PC-9 (cell line): ENCODE measurements at places on chromosomes 2 and 18. TPM values are rescaled to one million over a fixed set of nuclear protein-coding genes. Genes with fewer than 3 reads are reported as not detected.

ZNF396 gene
- total RNA-seq, result 1.9 and 2.0 TPM in 2 replicates

KLHL29 gene
- 3.1 and 3.4 TPM in 2 replicates for total RNA-seq

SCN7A gene
- not detected in 2 replicates for total RNA-seq

ST6GAL2 gene
- not detected in 2 replicates for total RNA-seq

PLGLB1 gene
- total RNA-seq, result 2.7 and 5.7 TPM in 2 replicates

POU3F3 gene
- total RNA-seq, result not detected in 2 replicates

SLC66A3 gene
- 11.9 and 17.4 TPM in 2 replicates for total RNA-seq

PER2 gene
- 18.9 and 22.9 TPM in 2 replicates for total RNA-seq

UCN gene
- total RNA-seq, result 2.8 and 4.6 TPM in 2 replicates

GDF7 gene
- 0.04 TPM in 1 of 2 replicates, not detected in the other for total RNA-seq

HOXD12 gene
- total RNA-seq, result not detected in 2 replicates

FAM237A gene
- total RNA-seq, result not detected in 2 replicates

DOK6 gene
- not detected in 2 replicates for total RNA-seq

KATNAL2 gene
- total RNA-seq, result 9.0 and 9.4 TPM in 2 replicates

CMPK2 gene
- total RNA-seq, result not detected in 2 replicates

EVX2 gene
- not detected in 2 replicates for total RNA-seq

STON1 gene
- 1.4 and 1.7 TPM in 2 replicates for total RNA-seq

SOWAHC gene
- total RNA-seq, result 12.8 and 14.3 TPM in 2 replicates

ACTG2 gene
- total RNA-seq, result not detected in 2 replicates

LOXHD1 gene
- total RNA-seq, result not detected in 2 replicates

PDE1A gene
- 0.11 and 0.30 TPM in 2 replicates for total RNA-seq

TXNDC9 gene
- total RNA-seq, result 35.8 and 38.6 TPM in 2 replicates

PRADC1 gene
- 8.9 and 9.4 TPM in 2 replicates for total RNA-seq

PTPRN gene
- total RNA-seq, result not detected in 2 replicates

CROCC2 gene
- not detected in 2 replicates for total RNA-seq

ALK gene
- total RNA-seq, result not detected in 2 replicates

VWC2L gene
- total RNA-seq, result not detected in 2 replicates

RALB gene
- 74.2 and 86.6 TPM in 2 replicates for total RNA-seq

PLGLB2 gene
- total RNA-seq, result 0.90 and 1.9 TPM in 2 replicates

SLC19A3 gene
- 4.3 and 4.5 TPM in 2 replicates for total RNA-seq

TMEM200C gene
- total RNA-seq, result not detected in 2 replicates

OTOS gene
- not detected in 2 replicates for total RNA-seq

PLEKHH2 gene
- 1.6 and 2.3 TPM in 2 replicates for total RNA-seq

SLC35F6 gene
- 28.0 and 39.1 TPM in 2 replicates for total RNA-seq
